ENCODE measurements at places on chromosomes 2 and 18. TPM values are rescaled to one million over a fixed set of nuclear protein-coding genes. Genes with fewer than 3 reads are reported as not detected.

CCDC68 gene
- total RNA-seq = 0.63 TPM

NMUR1 gene
- total RNA-seq = not detected

CYTIP gene
- total RNA-seq = not detected

OSBPL1A gene
- 6.8 TPM for total RNA-seq

ALPI gene
- total RNA-seq = not detected

ALPG gene
- not detected for total RNA-seq

PRKCE gene
- total RNA-seq = 70.9 TPM

SP3 gene
- total RNA-seq = 57.1 TPM

KLF7 gene
- total RNA-seq = 7.1 TPM

FLACC1 gene
- 0.49 TPM for total RNA-seq

ELOA2 gene
- not detected for total RNA-seq

BABAM2 gene
- 8.7 TPM for total RNA-seq

RSAD2 gene
- total RNA-seq = 5.3 TPM

LAMA1 gene
- total RNA-seq = 0.32 TPM

DNAH7 gene
- 0.06 TPM for total RNA-seq

Data from bladder microvascular endothelial cell (primary cell).